Glutamatergic neuron (in vitro differentiated cells): ENCODE measurements at places on chromosomes 5 and 9. TPM values are rescaled to one million over a fixed set of nuclear protein-coding genes. Genes with fewer than 3 reads are reported as not detected.

- H3K27ac ChIP-seq = no peak overlapping the region
- H3K4me1 ChIP-seq = no peaks in the 10 kb centered on the region
- H3K36me3 ChIP-seq = no peaks in the 10 kb centered on the region
- H3K4me3 ChIP-seq = no peak overlapping the region
Measured at GRCh38 chr5:176133877-176134276, 104.3 kb upstream of the SIMC1 start.

- H3K27ac ChIP-seq = no peak overlapping the region
- no peaks in the 10 kb centered on the region for H3K27me3 ChIP-seq
- no peak overlapping the region for H3K4me3 ChIP-seq
- H3K4me1 ChIP-seq = no peaks in the 10 kb centered on the region
Measured at GRCh38 chr5:53063791-53064190, 45.8 kb downstream of the MOCS2 start.

DNA sequence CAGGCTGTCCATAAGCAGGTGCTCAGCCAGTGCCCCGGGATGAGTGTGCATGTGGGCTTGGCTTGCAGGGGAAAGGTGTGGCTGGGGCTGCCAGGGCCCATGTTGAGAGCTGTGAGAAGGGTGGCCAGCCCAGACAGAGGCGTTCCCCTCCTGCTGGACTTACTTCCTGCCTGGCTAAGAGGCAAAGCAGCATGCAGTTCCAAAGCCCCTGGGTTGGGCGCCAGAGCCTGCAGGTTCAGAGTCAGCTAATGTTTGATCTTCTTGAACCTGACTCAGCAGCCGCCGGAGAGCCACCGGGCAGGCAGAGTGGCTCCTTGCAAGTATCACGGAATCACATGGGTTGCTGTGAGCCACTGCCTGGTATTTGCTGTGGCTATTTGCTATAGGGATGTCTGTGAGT is 168.4 kb upstream of the MAP1B start:
- peak overlapping the region; percentile 94 for H3K27ac ChIP-seq
- H3K27me3 ChIP-seq = peaks cover 13% of the 10 kb centered on the region
- peak; percentile 49 for DNase-seq
- peaks cover 14% of the 10 kb centered on the region for H3K36me3 ChIP-seq

DNA sequence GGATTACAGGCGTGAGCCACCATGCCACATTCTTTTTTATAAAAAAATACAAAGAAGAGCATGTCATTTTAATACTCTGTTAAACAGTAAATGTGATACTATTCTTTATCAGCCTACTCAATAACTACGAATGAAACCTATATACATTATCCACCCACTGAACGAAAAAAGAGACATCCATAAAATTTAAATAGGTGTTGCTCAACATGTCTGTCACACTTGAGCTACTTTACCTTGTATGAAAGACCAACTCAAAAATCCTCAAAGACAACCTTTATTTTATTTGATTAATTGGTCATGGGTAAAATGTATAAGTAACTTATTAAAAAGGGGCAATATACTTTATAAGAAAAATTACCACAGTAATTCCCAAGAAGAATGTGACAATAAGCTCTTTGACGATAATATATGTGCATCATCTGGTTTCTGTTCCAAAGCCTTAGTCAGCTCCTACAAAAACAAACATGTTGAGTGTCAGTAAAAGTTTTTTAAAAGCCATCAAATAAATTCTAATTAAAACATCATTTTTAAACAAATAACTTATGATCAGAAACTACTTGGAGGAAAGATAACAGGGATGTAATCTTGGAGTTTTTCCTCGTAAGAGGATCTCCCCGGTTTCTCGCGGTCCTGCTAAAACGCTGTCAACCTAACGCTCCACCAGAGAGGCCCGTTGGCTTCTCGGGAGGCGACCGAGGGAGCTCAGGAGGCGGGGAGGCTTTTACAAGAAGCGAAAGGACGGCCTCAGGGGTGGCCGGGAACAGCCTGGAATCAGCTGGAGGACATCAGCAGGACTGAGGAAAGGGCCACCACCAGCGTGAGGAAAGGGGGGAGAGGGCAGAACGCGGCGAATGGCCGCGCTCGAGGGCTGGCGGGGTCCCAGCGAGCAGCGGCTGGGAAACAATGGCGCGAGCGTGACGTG is 13.5 kb upstream of the ANKRD18B start:
- peaks cover 7% of the 10 kb centered on the region for H3K27me3 ChIP-seq
- H3K4me3 ChIP-seq = peak overlapping the region; percentile 97

GRCh38 chr5:126811515-126812198 is 34.7 kb downstream of the LMNB1 start:
- H3K4me3 ChIP-seq = no peak overlapping the region
- no peak overlapping the region for H3K27ac ChIP-seq
- no peaks in the 10 kb centered on the region for H3K27me3 ChIP-seq

GRCh38 chr5:67802766-67803165 is 412.8 kb upstream of the PIK3R1 start:
- H3K27ac ChIP-seq = no peak overlapping the region
- H3K36me3 ChIP-seq = peaks cover 30% of the 10 kb centered on the region
- H3K27me3 ChIP-seq = no peaks in the 10 kb centered on the region
- no peak for DNase-seq

ADAMTS2 gene
- total RNA-seq = 23.5 TPM
